ENCODE measurements at places on chromosomes 16 and 17.

GRCh38 chr17:17569691-17570090, 21.8 kb downstream of the PEMT start:
- DNase-seq, result no peak
- no peaks in the 10 kb centered on the region for H3K4me1 ChIP-seq
- H3K27me3 ChIP-seq, result no peaks in the 10 kb centered on the region
- H3K4me3 ChIP-seq, result no peak overlapping the region
- no peak overlapping the region for H3K27ac ChIP-seq
- H3K36me3 ChIP-seq, result no peaks in the 10 kb centered on the region

GRCh38 chr17:81109957-81110356, 55.4 kb upstream of the PVALEF start:
- no peak overlapping the region for H3K27ac ChIP-seq
- no peak overlapping the region for H3K4me3 ChIP-seq
- no peak for DNase-seq
- no peaks in the 10 kb centered on the region for H3K27me3 ChIP-seq
- H3K36me3 ChIP-seq, result no peaks in the 10 kb centered on the region

DNA sequence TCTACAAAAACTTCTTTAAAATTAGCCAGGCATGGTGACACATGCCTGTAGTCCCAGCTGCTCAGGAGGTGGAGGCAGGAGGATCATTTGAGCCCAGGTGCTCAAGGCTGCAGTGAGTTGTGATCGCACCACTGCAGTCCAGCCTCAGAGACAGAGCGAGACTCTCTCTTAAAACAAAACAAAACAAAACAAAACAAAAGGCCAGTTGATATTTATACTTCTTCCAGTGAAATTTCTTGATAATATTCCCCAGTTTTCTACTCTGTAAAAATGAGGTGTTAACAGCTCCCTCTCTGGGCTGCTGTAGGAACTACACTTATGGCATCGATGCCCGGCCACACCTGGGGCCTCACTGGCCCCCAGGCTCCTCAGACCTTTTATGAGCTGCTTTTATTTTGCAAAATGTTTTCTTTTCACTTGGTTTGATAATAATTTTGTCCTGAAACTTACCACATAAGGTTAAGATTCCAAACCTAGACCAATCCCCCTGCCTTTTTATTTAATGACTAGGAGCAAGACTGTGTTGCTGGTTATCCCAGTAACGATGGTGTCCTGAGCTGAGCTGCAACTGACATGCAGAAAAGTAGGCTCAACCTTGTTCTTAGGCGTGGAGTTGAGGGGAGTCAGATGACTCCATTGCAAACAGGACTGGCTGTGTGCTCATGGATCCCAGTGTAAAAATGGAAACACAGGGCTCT, 17.6 kb downstream of the MAPK8IP3 start:
- no peaks in the 10 kb centered on the region for H3K27me3 ChIP-seq
- no peak for DNase-seq
- peaks cover 22% of the 10 kb centered on the region for H3K4me1 ChIP-seq
- no peak overlapping the region for H3K4me3 ChIP-seq
- peaks cover 14% of the 10 kb centered on the region for H3K36me3 ChIP-seq

DNA sequence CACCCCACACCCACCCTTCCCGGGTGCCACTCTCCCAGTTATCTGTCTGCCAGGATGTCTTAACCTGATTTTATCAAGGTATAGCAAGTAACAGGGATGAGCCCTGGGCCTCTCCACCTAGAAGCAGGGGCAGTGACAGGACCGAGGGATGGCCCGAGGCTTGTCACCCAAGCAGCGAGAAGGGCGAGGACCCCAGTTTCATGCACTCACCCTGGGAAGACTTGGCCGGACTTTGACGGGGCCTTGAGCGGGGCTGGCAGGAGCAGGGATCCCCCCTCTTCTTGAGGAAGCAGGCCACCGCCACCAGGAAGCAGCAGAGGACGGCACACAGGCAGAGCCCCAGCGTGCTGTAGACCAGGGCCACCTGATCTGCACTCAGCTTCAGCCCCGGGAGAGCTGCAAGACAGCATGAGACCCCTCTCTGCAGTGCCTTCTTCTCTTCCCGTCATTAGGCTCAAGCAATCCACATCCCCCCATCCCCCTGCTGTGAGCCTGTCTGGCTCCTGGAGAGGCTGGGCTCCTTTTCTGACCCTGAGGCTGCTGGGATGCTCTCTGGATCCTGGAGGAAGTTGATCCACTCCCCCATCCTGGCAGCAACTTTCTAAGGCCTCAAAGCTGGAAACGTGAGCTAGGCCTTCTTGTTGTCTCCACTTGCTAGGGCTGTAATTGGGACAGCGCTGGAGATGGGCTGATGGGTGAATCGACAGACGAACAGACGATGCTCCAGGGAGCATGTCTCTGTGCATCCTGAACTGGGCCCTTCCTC, 31.6 kb downstream of the TNFRSF13B start:
- no peak for DNase-seq
- no peak overlapping the region for H3K4me3 ChIP-seq
- no peak overlapping the region for H3K27ac ChIP-seq
- H3K27me3 ChIP-seq, result peaks cover 4% of the 10 kb centered on the region
- H3K4me1 ChIP-seq, result no peaks in the 10 kb centered on the region

DNA sequence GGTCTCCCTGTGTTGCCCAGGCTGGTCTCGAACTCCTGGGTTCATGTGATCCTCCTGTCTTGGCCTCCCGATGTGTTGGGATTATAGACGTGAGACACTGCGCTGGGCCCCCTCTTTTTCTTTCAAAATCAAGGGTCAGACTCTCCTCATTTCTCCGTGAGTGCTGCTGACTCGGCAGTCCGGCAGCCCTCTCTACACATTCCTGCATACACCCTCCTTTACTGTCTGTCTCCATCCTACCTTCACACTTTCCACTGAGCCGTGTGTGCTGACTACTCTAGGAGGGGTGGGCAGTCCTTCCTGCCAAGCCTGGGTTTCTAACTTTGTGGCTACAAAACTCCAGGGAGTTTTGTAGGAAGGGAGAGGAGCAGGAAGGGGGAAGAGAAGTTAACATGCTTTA, 195.2 kb downstream of the PARN start:
- DNase-seq, result no peak
- peaks cover 12% of the 10 kb centered on the region for H3K4me1 ChIP-seq
- H3K4me3 ChIP-seq, result no peak overlapping the region
- H3K27ac ChIP-seq, result no peak overlapping the region

DNA sequence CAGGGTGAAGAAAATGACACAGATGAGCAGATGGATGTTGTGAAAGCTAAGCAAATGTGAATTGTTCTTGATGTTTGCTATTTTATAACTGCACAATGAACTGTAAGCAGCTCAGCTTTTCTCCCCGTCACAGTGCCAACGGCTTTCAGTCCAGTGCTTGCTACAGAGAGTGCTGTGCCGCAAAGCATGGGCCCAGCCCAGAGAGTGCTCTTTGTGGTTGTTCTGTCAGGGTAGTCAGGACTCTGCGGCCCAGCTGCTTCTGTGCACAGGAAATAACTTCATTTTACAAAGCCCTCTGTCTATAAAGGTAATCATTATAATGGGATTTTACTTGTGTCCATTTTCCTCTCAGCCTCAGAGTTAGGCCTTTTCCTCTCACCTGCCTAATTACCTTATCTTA, 39.1 kb downstream of the CDRT15 start:
- no peaks in the 10 kb centered on the region for H3K27me3 ChIP-seq
- DNase-seq, result peak; percentile 42
- H3K4me3 ChIP-seq, result peak overlapping the region; percentile 46

DNA sequence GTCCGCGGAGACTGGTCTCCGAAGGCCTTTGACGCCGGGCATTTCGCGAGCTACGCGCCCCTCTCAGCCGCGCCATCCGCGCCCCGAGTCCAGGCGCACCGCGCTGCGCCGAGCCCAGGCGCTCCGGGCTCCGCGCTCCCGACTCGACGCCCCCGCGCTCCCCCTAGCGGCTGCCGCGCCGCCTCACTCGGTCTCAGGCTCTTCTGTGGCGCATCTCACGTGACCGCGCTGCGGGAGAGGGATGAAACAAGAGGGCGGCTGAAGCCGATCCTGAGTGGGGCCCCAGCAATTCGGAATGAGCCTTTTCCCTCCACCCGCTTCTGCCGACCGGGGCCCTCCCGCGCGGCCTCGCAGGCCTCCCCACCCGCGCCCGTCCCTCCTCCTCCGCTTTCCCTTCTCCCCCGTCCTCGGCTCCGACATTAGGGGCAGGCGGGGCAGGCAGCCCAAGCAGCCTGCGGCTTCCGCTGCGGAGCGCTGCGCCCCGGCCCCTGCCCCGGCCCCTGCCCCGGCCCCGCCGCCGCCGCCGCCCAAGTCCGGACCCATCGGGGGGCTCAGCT, 42.5 kb upstream of the AMZ2 start:
- H3K4me1 ChIP-seq, result peaks cover 26% of the 10 kb centered on the region
- H3K27me3 ChIP-seq, result peaks cover 9% of the 10 kb centered on the region
- H3K4me3 ChIP-seq, result peak overlapping the region; percentile 93

DNA sequence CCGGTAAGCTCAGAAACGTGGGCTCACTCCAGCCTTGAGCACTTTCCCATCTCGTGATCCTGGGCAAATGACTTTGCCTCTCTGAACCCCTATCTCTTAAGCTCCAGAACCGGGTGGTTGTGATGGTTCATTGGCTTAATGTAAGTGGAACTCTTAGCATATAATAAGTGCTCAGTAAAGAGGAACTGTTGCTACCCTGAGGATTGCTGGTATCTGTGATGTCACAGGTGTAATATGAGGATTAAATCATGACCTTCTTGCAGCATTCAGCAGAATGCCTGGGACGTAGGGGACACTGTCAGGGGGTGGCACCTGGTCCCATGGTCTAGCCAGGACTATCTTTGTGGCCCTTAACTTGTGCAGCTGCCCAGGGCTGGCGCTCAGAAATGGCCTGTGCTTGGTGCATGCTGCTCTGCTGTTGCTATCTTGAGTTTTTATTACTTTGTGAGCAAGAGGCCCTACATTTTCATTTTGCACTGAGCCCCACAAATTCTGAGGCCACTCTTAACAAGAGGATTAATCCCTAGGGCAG, 68.8 kb downstream of the SREBF1 start:
- no peaks in the 10 kb centered on the region for H3K27me3 ChIP-seq
- H3K36me3 ChIP-seq, result peaks cover 2% of the 10 kb centered on the region
- no peak overlapping the region for H3K27ac ChIP-seq
- no peak overlapping the region for H3K4me3 ChIP-seq
- peaks cover 13% of the 10 kb centered on the region for H3K4me1 ChIP-seq
- DNase-seq, result no peak

- DNase-seq, result no peak
- no peak overlapping the region for H3K4me3 ChIP-seq
- no peaks in the 10 kb centered on the region for H3K36me3 ChIP-seq
- no peaks in the 10 kb centered on the region for H3K4me1 ChIP-seq
- H3K27ac ChIP-seq, result no peak overlapping the region
- H3K27me3 ChIP-seq, result peaks cover under 1% of the 10 kb centered on the region
These were observed 21.6 kb upstream of the STH start for GRCh38 chr17:45977506-45977824.

- no peak for DNase-seq
- no peak overlapping the region for H3K27ac ChIP-seq
- peaks cover 9% of the 10 kb centered on the region for H3K36me3 ChIP-seq
- H3K4me3 ChIP-seq, result no peak overlapping the region
- H3K27me3 ChIP-seq, result no peaks in the 10 kb centered on the region
These were observed 42.8 kb downstream of the CDK5R1 start for GRCh38 chr17:32529604-32530003.

- no peak overlapping the region for H3K27ac ChIP-seq
- H3K4me3 ChIP-seq, result no peak overlapping the region
- H3K27me3 ChIP-seq, result peaks cover 12% of the 10 kb centered on the region
- H3K36me3 ChIP-seq, result no peaks in the 10 kb centered on the region
- DNase-seq, result no peak
These were observed 96.6 kb downstream of the CYB561 start for GRCh38 chr17:63349478-63350000.

GRCh38 chr16:626787-627453, 3.9 kb upstream of the WFIKKN1 start:
- H3K36me3 ChIP-seq, result no peaks in the 10 kb centered on the region
- H3K27me3 ChIP-seq, result no peaks in the 10 kb centered on the region
- H3K4me3 ChIP-seq, result no peak overlapping the region
- DNase-seq, result no peak
- no peaks in the 10 kb centered on the region for H3K4me1 ChIP-seq

DNA sequence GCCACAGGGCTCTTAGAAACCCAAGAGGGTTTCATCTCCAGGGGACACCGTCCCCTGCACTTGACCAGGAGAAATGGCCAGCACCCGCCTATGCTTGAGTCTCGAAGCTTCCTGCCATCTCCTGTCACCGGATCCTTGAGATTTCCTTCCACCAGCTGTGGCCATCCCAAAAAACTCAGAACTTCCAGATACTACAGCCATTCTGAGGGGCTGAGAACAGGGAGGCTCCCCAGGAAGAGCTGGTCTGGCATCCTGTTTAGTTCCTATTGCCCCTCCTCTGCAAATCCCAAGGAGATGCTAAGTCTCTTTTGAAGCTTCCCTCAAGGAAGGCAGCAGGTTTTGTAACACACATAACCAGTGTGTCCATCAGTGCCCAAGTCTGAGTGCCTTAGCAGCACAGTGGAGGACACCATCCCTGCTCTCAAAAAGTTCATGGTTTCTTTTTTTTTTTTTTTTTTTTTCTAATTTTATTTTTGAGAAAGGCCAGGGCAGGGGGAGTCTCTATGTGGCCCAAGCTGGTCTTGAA, 2.0 kb downstream of the UBALD2 start:
- no peak for DNase-seq
- H3K27me3 ChIP-seq, result no peaks in the 10 kb centered on the region

DNA sequence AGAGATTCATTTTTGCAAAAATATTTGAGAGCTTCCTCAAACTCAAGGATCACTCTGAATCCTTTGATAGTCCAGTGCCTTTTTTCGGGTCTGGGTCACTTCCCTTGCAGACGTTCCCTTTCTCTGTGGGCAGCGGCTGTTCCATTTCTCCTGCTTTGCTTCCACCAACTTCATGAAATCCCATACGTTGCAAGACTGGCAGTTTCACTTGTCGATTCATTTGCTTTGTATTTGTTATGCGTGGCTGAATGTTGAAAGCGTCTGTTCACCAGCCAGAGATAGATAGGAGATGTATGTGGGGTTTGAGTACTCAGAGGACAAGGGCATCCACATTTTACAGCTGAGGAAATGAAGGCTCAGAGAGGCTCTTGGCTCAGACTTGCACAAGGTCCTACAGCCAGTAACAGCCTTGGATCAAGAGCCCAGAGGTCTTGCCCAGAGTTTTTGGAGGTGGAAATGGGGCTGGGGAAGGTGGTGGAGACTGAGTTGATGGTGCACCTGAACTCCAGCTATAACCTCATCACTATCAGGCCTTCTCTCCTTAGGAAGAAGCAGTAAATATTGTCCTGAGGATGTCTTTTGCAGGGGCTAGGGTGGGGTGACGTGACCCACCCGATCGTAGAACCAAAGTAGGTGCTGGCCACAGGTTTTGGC, 1.3 kb upstream of the CCDC102A start:
- no peaks in the 10 kb centered on the region for H3K36me3 ChIP-seq
- H3K4me1 ChIP-seq, result peaks cover 57% of the 10 kb centered on the region
- H3K4me3 ChIP-seq, result peak overlapping the region; percentile 77
- peak overlapping the region; percentile 87 for H3K27ac ChIP-seq

- no peak overlapping the region for H3K27ac ChIP-seq
- H3K27me3 ChIP-seq, result no peaks in the 10 kb centered on the region
- peaks cover 27% of the 10 kb centered on the region for H3K4me1 ChIP-seq
- H3K4me3 ChIP-seq, result no peak overlapping the region
- DNase-seq, result no peak
These were observed 3.7 kb upstream of the ERN1 start for GRCh38 chr17:64133546-64134215.

All from activated T-helper 2 cell treated with anti-CD3 and anti-CD28 coated beads, Interferon-gamma antibody, Interleukin-2, Interleukin-4, amounts not matched to agents 10 μg/mL and 5 μg/mL and 100 μg/mL, durations not matched to agents 14 hours and 24 hours and 36 hours (primary cell).